C1 segment of cervical spinal cord (tissue), 14 donors: ENCODE measurements at places on chromosomes 13 and 19.

DNA sequence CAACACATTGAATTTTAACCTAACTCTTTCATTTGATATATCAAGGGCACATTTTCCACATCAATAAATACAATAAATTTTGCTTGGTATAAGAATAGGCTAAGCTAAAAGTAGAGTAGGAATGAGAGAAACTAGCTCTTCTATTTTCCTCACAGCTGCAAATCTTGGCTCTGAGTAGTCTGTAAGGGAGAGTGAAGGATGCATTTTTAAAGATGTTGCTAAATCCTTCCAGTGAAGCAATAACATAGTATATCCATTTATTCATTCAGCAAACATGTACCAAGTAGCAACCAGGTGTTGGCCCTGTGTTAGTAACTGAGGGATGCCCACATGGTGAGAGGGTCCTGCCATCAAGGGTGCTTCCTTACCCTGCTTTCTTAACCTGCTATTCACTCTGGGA is 799.9 kb downstream of the PCDH9 start:
- no peak for DNase-seq

- no peak for DNase-seq
Observed at GRCh38 chr13:35144166-35144890, 202.3 kb downstream of the NBEA start.

- no peak for DNase-seq
Observed at GRCh38 chr19:17767559-17767958, 16.3 kb downstream of the FCHO1 start.

DNA sequence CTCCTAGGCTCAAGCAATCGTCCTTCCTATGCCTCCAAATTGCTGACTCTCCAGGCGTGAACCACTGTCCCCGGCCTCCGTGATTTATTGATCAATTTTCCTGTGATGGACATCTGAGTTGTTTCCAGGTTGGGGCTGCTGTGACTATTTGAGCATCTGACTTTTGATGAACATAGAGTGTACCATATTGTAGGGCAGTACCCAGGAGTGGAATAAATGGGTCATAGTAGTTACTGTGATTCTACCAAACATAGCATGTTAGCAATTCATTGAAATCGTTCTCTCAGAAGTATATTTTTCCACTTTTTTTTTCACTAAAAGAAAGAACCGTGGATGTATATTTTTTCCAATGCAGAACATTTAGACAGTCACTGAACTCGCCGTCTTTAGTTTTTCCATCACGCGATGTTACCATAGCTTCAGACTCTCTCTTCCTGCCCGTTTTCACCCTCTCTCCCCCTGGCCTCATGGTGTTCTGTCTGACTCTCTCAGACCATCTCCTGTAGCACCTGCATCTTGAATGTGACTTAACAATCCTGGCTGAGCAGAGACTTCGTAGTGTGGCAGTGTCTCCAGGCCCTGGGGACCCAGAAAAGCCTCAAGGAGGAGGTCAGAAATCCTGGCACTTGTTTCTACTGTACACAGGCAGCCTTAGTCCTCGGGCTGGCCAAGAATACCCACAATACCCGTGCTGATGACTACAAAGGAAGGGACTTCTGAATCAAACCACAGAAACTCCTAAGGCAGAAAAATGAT is 3.2 kb upstream of the RASGRP4 start:
- no peak for DNase-seq

DNA sequence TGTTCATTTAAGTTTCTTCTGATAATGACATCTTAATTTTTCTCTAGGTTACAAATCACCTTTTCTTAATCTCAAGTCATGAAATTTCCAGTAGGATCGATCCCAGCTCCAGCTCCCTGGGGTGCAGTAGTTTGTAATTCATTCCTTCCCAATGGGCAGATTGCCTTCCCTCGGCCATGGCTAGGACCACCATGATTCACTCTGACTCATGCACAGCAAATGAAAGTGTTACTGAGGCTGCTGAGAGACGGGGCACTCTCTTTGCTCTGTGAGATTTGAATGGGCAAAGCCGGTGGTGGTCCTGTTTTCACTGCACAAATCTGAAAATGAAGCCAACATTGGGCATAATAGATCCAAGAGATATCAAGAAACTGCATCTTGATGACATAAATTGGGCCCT is 202.8 kb upstream of the IRS2 start:
- DNase-seq, result no peak

GRCh38 chr13:36966404-36966803 is 32.7 kb downstream of the ALG5 start:
- no peak for DNase-seq

GRCh38 chr19:11137542-11138384 is 17.8 kb downstream of the SPC24 start:
- no peak for DNase-seq

DNA sequence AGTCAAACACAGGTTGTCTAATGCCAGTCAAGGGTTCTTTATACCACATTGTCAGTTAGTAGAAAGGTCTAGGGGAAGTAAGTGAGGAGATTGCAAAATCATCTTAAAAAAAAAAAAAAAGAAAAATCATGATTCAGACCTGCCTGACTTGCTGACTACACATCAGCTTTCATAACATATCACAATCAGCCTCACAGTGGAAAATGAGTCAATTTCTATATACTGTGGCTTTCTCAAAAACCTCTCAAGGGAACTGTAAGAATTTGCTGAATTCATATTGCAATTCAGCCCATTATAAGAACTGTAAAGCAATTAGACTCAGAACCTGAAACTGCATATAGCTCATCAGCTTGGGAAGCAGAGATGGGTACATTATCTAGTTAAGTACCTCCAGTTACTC is 75.3 kb upstream of the GPC6 start:
- no peak for DNase-seq

GRCh38 chr19:47227352-47228167 is 3.4 kb downstream of the BBC3 start:
- peak; percentile 34 for DNase-seq

DNA sequence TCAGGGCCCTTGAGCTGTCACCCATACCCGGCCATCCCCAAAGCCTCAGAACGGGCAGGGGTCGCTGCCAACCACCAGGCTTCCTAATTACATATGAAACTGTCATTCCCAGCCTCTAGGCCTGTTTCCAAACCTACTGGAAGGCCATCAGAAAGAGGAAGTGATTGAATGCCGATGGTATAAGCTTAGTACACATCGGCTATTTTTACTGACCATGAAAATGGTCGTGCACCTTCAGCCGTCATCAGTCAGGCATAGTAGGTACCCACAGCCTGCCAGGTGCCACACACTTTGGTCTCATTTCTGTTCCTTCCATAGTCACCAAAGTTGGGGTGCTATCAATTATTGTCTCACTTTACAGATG is 10.2 kb downstream of the KRI1 start:
- no peak for DNase-seq

- DNase-seq, result no peak
Observed at GRCh38 chr13:81382246-81382645, 1041.3 kb upstream of the SPRY2 start.

GRCh38 chr13:50244713-50245574 is 229.7 kb downstream of the KCNRG start:
- no peak for DNase-seq

GRCh38 chr19:31254611-31255010 is 94.6 kb downstream of the TSHZ3 start:
- DNase-seq, result no peak

DNA sequence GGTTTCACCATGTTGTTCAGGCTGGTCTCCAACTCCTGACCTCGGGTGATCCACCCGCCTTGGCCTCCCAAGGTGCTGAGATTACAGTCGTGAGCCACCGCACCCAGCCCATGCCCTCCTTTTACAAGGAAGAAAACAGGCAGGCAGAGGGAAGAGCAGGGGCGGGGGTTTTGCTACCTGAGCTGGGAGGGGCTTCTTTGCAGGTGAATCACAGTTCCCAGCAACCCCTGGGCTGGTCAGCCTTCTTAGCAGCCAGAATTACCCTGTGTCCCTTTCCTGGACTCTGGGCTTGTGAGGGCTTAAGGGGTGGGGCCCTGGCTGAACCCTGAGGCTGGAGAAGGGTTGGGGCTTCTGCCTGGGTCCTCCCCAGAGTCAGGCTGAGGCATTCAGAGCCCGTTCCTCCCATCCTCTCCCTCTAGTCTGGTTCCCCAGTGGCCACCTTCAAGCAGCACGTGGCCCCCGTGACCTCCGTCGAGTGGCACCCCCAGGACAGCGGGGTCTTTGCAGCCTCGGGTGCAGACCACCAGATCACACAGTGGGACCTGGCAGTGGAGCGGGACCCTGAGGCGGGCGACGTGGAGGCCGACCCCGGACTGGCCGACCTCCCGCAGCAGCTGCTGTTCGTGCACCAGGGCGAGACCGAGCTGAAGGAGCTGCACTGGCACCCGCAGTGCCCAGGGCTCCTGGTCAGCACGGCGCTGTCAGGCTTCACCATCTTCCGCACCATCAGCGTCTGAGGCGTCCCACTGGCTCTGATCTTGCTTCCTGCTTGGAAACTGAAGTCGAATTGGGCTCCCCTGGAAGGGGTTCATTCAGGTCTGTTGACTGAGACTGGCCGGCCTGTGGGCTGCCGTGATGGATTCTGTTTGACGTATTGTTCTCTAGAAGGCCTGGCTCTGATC is 2.8 kb upstream of the KCNJ14 start:
- DNase-seq, result no peak

DNA sequence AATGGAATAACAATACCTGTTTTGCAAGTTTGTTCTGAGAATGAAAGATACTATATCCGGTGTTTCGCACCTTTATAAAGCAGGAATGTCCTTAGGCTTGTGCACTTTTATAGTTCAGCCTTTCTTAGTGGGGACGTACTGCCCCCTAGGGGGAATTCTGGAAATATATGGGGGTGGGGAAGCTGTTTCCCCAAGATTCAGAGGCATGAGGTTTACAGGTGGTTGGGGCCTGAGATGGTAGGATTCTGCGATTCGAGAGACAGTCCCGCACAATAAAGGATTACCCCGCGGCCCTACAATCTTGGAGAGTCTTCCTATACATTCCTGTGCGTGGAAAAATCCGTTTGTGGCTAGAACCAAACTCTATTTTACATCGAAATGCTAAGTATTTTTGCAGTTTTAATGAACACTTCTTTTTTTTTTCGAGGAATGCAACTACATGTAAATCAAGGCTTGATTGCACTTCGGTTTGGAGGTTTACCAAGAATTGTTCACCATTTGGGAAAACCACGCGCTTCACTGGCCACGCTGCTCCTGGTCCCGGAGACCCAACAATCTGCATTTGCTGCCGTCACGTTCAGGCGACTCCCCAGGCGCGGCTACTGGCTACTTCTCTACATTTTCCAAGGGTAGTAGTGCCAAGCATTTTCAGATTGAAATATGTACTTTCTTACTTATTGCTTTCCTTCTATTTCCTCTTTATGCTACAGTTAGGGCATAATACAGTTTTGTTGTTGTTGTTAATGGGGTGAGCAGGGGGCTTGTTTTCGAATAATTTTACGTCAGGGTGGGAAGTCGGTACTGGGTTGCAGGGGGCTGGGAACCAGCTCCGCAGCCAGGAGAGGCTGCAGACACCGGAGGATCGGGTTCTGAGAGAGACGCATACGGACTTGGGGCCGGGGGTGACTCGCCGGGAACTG is 830 bp downstream of the NEK5 start:
- DNase-seq, result no peak

- DNase-seq, result no peak
Observed at GRCh38 chr13:42146359-42146758, 97.9 kb downstream of the DGKH start.

DNA sequence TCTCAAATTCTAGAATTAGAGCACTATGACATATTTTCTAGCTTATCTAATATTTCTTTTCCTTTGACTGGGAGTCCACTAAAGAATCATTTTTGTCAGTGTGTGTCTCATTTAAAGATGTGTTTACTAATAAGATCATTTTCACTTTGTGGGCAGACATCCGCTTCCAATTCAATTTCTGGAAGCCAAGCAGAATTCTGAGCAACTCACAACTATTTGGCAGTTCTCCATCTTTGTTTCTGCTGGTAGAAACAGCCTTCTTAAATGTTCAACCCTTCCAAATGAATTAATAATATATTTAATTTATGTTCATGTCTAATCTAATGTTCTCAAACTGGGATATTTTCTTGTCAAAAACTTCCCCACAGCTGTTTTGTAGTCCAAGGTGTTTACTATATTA is 411.8 kb downstream of the KCTD12 start:
- DNase-seq, result no peak

DNA sequence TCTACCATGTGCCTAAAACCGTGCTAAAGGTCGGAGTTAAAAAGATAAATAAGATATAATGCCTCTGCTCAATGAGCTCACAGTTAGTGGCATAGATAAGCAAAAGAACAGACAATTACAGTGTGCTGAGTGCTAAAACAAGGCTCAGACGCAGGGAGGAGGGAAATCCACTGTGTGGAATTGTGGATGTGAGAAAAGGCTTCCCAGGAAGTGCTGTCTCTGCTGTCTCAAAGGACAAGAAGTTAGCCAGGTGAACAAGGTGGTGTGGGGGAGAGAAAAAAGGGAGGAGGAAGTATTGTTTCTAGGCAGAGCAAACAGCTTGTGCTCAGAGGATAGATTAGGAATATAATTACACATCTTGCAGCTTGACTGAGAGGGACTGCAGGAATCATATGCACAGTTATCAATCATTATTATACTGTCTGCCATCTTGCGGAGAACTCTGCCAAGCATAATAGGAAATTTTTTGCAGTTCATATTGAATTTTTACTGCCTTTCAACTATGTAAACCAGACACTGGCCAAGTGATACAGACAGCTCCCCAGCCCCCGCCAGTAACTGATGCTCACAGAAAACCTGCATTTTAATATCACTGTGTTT is 9.3 kb downstream of the C13orf42 start:
- no peak for DNase-seq

DNA sequence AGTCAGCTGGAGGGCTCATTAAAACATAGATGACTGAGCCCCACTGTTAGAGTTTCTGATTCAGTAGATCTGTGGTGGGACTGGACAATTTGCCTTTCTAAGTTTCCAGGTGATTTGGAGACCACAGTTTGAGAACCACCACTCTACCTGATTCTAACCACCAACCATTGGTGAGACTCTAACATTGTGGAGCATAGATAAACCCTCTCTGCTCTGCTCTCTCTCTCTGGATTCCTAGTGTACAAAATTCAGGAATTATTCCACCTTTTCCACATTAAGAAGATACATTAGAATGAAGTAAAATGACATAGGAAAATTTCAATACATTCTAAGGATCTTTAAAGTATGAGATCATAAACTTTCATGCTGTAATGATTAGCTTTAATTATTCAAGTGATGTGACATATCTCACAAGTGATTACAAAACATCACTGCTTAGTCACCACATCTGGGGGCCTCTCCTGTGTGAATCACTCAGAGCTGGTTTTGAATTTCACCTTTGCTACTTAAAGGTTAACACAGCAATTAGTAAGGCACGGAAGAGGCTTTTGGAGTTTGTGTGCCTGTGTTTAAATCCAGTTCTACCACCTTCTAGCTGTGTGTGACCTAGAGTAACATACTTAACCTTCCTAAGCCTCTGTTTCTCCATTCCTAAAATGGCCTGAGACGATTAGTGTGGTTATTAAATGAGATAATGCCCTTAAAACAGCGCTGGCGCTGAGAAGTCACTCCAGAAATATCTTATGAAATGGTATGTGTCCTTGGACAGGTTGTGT is 78.5 kb upstream of the NBEA start:
- DNase-seq, result no peak

- DNase-seq, result no peak
Observed at GRCh38 chr13:113121928-113122471, 599 bp upstream of the F10 start.
